K562 (cell line): ENCODE measurements at places on chromosomes 7 and 10. TPM values are rescaled to one million over a fixed set of nuclear protein-coding genes. Genes with fewer than 3 reads are reported as not detected.

GRCh38 chr7:33790746-33791145 is 114.6 kb upstream of the BMPER start:
- H3K36me3 ChIP-seq = no peaks in the 10 kb centered on the region
- no peaks in the 10 kb centered on the region for H3K27me3 ChIP-seq
- H3K27ac ChIP-seq = no peak overlapping the region
- H3K4me3 ChIP-seq = no peak overlapping the region

DNA sequence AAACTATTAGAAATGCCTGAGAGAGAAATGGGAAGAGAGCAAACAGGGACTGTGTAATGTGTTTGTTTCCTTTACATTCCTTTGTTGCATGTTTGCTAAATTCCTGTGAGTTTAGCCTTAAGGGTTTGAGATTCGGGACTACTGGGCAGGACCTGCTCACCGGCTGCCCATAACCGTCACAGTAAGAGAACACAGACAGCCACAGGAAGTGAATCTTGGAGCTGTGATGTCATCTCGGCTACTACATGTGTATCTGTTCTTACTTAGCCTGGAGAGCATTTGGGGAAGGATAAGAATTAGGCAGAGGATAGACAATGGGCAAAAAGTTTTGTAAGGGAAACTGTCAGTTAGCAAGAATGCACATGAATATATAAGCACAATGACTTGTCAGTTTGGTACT is 485.1 kb upstream of the KLF6 start:
- H3K36me3 ChIP-seq = no peaks in the 10 kb centered on the region
- no peak for DNase-seq
- no peak overlapping the region for H3K4me3 ChIP-seq
- H3K4me1 ChIP-seq = no peaks in the 10 kb centered on the region
- no peak overlapping the region for H3K27ac ChIP-seq
- no peaks in the 10 kb centered on the region for H3K27me3 ChIP-seq

DNA sequence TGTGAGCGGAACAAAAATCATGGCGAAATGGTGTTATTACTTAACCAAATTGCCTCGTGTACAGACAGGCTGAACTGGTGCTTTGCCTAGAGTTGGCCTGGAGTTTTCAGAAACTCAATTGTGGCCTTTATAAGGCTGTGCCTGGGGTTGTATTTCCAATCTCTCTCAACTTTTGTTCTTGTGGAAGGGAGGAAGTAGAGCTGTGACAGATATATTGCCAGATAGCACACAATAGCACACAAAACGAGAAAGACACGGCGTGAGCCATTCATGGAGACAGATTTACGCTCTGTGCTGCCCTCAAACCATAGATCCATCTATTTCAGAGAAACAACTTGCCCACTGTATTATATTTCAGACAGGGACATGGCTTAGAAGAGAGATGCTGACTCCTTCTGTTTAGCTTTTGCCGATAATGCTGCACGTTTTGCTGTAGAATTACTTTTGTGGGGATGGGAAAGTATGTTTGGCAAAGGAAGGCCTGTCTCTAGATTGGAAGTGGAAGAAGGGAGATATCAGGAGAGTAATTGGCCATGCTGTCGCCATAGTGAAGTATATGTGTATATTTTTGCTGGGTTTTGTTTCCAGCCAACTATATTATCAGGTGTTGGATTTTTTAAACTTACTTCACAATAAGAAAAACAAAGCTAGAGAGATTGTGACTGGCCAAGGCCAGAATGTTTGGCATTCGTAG is 80.4 kb downstream of the AUTS2 start:
- no peak overlapping the region for H3K27ac ChIP-seq
- H3K36me3 ChIP-seq = no peaks in the 10 kb centered on the region
- H3K4me1 ChIP-seq = no peaks in the 10 kb centered on the region
- DNase-seq = no peak
- no peaks in the 10 kb centered on the region for H3K27me3 ChIP-seq

DNA sequence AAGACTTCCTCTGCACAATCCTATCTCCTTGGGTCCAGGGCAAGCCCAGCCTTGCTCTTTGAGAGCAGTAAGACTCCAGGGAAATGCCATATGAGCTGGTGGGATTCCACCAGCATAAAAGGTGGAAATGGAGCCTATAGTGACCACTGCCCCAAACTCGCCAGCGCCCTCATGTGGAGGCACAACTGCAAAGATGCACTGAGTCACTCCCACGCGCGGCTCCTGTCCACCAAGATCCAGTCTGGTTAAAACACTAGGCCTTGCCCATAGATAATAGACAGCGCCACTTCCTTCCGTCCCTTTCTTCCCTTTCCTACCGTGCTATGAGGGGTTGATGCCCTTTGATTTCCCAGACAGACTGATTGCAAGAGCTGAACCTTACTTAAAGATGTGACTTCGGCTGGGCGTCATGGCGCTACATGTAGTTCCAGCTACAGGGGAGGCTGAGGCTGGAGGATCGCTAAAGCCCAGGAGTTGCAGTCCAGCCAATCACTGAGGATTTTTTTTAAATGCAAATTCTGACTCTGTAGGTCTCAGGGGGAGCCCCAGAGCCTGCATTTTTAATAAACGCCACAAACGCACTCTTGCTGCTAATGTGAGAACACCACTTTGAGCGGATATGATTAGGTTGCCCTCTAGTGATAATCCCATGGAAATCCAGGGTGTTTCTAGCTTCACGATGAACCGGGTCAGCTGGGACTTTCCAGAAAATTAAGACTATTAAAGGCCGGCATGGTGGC is 136.5 kb downstream of the EPC1 start:
- H3K4me3 ChIP-seq = no peak overlapping the region
- H3K27me3 ChIP-seq = no peaks in the 10 kb centered on the region
- peak; percentile 57 for DNase-seq
- no peaks in the 10 kb centered on the region; the same call in 2 of the 3 replicates for H3K4me1 ChIP-seq

DNA sequence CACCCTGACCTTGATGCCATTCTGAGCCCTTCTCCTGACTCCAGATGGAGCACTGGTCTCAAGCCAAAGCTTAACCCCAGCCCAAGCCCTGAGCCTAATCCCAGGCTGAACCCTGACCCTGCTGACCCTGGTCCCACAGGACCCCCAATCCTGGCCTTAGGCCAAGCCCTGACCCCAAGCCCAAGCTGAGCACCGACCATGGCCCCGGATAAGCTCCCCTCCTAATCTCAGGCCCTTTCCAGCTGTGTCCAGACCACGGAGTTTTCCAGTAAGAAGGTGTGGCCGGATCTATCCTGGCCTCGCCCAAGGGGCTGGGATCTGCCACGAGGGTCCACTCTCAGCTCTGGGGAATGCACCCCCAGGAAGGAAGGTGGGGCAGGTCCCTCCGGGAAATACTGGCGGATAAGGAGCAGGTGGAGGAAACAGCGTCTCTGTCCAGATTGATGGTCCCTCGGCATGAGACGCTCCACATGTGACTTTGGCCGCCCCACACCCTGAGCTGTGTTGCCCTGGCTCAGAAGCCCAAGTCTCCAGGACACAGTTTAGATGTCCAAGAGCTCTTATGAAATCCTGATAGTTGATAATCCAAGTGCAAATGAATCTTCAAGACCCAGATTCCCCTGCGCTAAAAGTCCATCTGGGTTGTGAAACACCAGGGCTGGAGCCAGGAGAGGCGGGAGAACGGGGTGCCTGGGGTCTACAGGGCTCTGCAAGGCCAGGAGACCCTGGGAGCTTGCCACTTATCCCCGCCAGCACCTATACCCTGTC is 10.4 kb downstream of the ELN start:
- no peak for DNase-seq
- H3K4me3 ChIP-seq = no peak overlapping the region
- H3K36me3 ChIP-seq = no peaks in the 10 kb centered on the region

DNA sequence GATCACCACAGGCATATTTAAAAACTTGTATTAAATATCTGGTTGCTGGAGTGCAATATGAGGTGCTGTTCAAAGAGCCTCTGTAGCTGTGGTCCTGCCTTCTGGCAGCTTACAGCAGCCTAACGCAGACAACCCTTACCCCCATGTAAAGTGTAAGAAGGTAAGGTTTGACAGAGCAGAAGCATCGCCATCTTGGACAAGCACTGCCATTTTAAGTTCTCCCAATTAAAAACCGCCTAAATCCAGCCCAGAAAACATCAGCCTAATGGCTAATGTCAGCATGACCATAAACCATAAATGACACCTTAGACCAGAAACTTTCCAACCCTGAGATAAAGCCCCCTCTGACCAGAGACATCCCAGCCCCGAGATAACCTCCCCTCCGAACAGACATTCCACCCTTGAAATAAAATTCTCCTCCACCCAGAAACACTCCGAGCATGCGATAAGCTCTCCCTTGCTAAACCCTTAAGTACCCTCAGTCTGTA is 5.3 kb upstream of the OIT3 start:
- H3K36me3 ChIP-seq = no peaks in the 10 kb centered on the region
- H3K27ac ChIP-seq = peak overlapping the region; percentile 44; the same call in 2 of the 3 replicates
- DNase-seq = peak; percentile 73
- H3K4me3 ChIP-seq = no peak overlapping the region
- no peaks in the 10 kb centered on the region; the same call in 1 of the 2 replicates for H3K4me1 ChIP-seq

GRCh38 chr7:122094549-122094948 is 49.5 kb downstream of the AASS start:
- H3K4me1 ChIP-seq = no peaks in the 10 kb centered on the region
- no peak overlapping the region for H3K27ac ChIP-seq
- DNase-seq = no peak
- H3K27me3 ChIP-seq = no peaks in the 10 kb centered on the region

GRCh38 chr7:23136216-23136615 is 30.6 kb downstream of the KLHL7 start:
- no peak overlapping the region for H3K4me3 ChIP-seq
- H3K27me3 ChIP-seq = no peaks in the 10 kb centered on the region
- DNase-seq = no peak
- no peak overlapping the region for H3K27ac ChIP-seq
- H3K36me3 ChIP-seq = no peaks in the 10 kb centered on the region

GRCh38 chr10:84026821-84027257 is 112.5 kb upstream of the GHITM start:
- H3K27me3 ChIP-seq = no peaks in the 10 kb centered on the region
- peak; percentile 56 for DNase-seq
- H3K36me3 ChIP-seq = no peaks in the 10 kb centered on the region
- H3K4me3 ChIP-seq = no peak overlapping the region
- H3K27ac ChIP-seq = no peak overlapping the region

GRCh38 chr7:76326646-76327233 is 24.3 kb downstream of the HSPB1 start:
- peaks cover 10% of the 10 kb centered on the region for H3K4me1 ChIP-seq
- no peak overlapping the region for H3K4me3 ChIP-seq
- DNase-seq = no peak
- peaks cover 87% of the 10 kb centered on the region for H3K36me3 ChIP-seq
- H3K27me3 ChIP-seq = no peaks in the 10 kb centered on the region

DNA sequence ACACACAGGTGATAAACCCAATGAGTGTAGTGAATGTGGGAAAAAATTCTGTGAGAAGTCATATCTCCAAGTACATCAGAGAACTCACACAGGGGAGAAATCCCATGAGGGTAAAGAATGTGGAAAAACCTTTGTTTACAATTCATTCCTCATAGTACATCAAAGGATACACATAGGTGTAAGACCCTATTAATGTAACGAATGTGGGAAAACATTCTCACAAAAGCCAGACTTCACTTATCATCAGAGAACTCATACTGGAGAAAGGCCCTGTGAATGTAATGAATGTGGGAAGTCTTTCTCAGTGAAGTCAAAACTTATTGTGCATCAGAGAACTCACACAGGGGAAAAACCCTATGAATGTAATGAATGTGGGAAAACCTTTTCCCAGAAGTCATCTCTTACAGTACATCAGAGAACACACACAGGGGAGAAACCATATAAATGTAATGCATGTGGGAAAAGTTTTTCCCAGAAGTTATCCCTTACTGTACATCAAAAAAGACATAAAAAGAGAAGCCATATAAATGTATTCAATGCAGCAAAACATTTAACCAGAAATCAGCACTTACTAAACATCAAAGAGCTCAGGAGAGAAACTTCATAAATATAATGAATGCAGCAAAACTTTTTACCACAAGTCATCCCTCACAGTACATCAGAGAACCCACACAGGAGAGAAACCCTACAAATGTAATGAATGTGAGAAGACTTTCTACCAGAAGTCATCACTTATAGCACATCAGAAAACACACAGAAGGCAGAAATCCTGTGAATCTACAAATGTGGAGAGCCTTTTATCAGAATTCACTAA is 49.8 kb downstream of the ZNF239 start:
- no peak overlapping the region for H3K4me3 ChIP-seq
- DNase-seq = no peak
- no peaks in the 10 kb centered on the region for H3K36me3 ChIP-seq
- no peaks in the 10 kb centered on the region for H3K4me1 ChIP-seq
- no peak overlapping the region for H3K27ac ChIP-seq

- H3K27me3 ChIP-seq = no peaks in the 10 kb centered on the region
- no peaks in the 10 kb centered on the region for H3K4me1 ChIP-seq
- DNase-seq = no peak
These were observed 82.5 kb upstream of the LRGUK start for GRCh38 chr7:134044682-134045081.

DNA sequence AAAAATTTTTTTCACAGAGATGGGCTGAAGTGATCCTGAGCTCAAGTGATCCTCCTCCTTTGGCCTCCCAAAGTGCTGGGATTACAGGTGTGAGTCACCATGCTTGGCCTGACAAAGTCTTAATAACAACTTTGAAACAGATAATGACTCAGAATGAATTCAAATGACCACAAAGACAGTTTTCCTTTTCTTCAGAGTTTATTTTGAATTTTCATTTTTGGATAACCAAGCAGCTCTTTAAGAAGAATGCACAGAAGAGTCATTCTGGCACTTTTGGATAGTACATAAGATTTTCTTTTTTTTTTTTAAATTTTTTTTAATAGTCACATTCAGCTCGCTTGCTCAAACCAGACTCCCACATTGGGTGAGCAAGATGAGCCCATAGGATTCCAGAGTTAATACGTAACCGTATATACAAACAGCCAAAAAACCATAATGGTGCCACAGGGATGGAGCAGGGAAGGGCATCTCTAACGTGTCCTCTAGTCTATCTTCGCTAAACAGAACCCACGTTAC is 43.0 kb upstream of the NMT2 start:
- no peak overlapping the region for H3K4me3 ChIP-seq
- no peak overlapping the region for H3K27ac ChIP-seq
- DNase-seq = no peak

DNA sequence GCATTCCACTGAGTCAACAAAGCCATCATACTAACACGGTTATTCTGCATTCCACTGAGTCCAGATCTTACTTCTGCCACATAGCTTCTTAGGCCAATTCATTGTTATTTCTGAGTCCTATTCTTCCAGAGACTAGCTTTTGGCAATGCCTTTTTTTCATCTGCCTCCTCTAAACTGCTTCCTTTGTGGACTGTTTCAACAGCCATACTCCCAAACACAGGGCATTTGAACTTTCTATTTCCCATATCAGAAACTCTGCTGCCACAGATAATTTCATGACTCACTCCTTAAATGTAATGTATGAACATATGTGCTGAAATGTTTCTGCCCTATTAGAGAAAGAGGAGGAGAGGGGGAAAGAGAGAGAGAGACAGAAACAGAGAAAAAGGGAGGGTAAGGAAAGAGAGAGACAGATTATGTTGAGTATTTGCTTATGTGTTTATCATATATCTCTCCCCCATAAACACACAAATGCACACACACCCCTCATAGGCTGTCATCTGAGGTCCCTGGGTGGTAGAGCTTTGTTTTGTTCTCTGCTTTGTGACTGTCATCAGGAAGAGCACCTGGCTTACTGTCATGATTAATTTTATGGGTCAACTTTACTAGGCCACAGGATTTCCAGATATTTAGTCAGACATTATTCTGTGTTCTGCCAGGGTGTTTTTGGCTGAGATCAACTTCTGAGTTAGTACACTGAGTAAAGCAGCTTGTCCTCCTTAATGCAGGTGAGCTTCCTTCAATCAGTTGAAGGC is 308.0 kb upstream of the KCND2 start:
- peak overlapping the region; percentile 67 for H3K27ac ChIP-seq
- H3K27me3 ChIP-seq = no peaks in the 10 kb centered on the region
- no peak for DNase-seq
- no peaks in the 10 kb centered on the region for H3K36me3 ChIP-seq

The GALNT17 gene
- not detected in 2 replicates for polyA plus RNA-seq

The PNLIPRP3 gene
- polyA plus RNA-seq = not detected in 2 replicates

The ANKRD30A gene
- polyA plus RNA-seq = not detected in 2 replicates

The GATA3 gene
- polyA plus RNA-seq = not detected in 2 replicates

The ECHDC3 gene
- 10.0 and 17.7 TPM in 2 replicates for polyA plus RNA-seq
